ENCODE measurements at places on chromosomes 12 and 14.

DNA sequence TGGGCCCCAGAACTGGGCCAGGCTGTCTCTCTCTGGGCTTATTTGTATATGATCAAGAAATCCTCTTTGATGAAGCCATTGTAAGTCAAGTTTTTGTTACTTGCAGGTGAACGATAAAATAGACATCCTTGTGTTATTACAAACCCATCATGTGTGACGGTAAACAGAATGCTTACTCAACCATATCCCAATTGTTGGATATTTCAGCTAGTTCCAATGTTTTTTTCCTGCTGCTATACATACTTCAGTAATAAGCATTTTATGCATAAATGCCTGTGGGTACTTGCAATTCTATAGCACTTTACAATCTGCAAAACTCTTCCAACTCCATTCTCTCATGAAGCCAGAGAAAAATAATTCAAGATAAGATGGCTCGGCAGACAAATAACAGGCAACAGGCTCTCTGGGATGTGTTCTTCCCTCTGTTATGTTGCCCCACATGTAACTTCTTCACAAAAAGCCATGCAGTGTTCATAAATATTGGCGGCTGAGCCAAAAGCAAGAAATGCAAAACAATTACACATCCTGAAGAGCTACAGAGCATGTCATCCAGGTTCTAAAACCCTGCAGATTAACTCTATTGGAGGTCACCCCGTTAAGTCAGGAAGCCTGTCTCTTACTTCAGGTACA is 69.5 kb downstream of the CLMN start:
- DNase-seq, result no peak

DNA sequence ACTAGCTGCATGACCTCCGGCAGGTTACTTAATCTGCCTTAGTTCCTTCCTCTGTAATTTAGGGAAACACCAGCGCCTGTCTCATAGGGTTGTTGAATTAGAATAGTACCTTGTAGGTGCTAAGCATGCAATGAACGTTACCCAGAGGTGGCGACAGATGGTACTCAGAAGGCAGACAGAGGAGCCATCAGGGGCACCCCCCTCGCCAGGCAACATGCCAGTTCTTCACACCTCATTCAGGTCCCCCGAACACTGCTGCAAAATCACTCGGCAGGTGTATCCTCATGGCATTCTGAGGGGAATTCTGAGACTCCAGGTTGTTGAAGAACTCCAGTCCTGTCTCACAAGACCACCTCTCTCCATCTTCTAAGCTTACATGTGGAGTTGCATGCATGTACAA is 10.1 kb downstream of the ISM2 start:
- no peak for DNase-seq

DNA sequence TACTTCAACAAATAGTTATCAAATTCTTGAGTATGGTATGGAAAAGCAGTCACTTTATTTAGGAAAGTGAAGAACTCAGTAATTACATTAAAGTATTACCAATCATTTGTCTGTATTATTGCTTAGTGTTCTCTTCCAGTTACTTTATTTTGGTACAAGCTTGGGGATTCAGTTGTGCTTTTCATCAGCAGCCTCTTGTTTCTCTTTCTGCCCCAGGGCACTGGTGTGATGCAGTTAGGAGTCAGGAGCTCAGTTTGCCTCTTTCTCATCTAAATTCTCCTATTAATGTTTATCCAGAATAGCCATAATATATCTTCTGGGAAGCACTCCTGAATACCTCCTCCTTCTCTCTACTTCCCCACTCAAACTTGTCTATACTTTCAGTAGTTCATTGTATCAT is 25.7 kb downstream of the PMCH start:
- DNase-seq, result no peak

GRCh38 chr12:114001511-114002340 is 35.6 kb upstream of the RBM19 start:
- no peak for DNase-seq

DNA sequence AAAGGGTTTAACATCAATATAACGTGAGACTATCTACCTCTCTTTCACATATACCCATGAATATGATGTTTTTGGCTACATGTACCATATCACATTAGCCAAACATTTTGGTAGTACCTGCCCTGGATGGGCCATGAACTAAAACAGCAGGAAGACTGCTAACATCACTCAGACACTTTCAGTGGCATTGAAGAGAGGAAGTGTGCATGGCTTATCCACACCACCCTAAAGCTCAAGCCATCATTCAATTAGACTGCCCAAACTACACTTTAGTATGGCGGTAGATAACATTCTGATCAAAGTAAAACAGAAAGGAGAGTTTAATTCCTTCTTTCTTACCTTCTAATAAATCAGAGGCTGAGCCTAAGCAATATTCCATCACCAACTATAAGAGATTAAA is 103.0 kb downstream of the PEBP1 start:
- DNase-seq, result no peak

- no peak for DNase-seq
These were observed 13.9 kb upstream of the TNFRSF1A start for GRCh38 chr12:6355491-6356373.

GRCh38 chr12:52256584-52256935 is 17.9 kb upstream of the KRT86 start:
- no peak for DNase-seq

GRCh38 chr12:115946867-115947695 is 330.4 kb downstream of the MED13L start:
- DNase-seq, result no peak

- no peak for DNase-seq
These were observed 216.9 kb upstream of the DIO2 start for GRCh38 chr14:80428171-80428570.

Data from NCI-H2081 treated with DMSO at 0.1 percent for 48 hours (cell line).